ENCODE measurements at places on chromosomes 7 and 10.
A peak's percentile ranks its signal among the peaks of the same experiment; 100 is the strongest.

GRCh38 chr10:51501396-51501795 is 198.0 kb downstream of the CSTF2T start:
- DNase-seq, result no peak

GRCh38 chr7:28018020-28018419 is 162.6 kb downstream of the JAZF1 start:
- DNase-seq, result no peak

DNA sequence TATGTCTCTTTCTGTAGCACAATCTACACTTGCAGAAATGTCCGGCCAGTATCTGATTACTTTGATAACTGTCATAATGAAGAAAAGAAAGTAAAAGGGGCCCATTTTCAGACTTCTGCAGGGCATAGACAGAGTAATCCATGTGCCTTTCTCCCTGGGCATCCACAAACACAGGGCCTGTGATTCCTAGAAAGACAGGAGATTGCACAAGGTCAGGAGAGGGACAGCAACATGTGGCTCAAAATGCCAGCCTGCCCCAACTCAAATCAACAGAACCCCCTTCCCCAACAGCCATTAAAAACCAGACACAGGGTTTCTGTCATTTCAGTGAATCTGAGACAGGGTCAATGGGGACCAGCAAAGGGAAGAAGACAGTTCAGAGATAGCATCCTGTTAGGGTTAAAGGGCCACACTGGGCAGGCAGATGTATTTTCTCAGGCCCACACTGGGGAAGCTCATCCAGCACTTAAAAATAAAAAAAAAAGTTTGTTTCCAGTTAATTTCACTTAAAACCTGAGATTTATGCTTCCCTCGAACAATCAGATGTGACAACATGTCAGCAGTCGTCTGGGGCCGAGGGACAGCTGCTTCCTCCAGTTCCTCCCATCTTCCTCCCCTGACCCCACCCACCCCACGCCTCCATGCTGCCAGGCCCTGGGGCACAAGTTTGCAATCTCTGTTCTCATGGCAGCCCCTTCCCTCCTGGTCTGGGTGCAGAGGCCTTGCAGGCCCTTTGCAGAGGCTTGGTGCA is 30.7 kb upstream of the ACSL5 start:
- no peak for DNase-seq

DNA sequence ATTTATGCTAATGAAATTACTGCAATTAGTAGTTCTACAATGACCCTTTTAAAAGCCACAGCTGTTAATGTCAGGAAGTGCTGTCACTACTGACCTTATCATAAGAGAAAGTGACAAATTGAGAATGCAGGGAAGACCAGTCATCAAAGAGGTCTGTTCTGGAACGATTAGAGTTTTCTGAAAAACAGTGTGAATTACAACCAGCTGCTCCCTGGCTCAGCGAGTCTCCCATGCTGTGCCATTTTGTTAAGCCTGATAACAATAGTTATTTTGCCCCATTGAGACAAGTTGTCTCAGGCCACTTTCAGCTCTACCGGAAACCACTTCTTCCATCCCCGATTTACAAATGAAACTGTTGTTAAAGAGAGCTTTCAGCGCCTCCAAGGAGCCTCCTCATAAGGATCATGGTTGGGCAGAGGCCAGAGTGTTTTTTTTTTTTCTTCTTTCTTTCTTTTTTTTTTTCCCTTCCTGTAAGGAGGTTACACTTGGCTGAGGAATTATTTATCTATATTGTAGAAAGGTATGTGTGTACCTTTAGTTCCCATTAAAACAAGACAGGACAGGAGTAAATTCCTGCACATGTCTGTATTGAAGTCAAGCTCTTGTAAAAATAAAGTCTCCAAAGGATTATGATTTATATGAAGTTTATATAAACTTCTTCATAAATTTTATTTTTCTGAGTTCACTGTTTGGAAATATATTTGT is 173.6 kb downstream of the CDCA7L start:
- DNase-seq, result no peak

DNA sequence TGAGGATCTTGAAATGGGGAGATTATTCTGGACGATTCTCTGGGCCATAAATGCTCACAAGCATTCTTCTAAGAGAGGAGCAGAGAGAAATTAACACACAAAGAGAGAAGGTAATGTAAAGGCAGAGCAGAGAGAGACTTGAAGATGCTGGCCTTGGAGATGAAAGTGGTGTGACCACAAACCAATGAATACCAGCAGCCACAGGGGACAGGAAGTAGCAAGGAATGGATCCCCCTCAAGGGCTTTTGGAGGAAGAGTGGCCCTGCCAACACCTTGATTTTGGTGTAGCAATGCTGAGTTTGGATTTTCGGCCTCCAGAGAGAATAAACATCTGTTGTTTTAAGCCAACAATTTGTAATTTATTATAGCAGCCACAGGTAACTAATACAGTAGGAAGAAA is 1155.6 kb downstream of the TYW1 start:
- no peak for DNase-seq

DNA sequence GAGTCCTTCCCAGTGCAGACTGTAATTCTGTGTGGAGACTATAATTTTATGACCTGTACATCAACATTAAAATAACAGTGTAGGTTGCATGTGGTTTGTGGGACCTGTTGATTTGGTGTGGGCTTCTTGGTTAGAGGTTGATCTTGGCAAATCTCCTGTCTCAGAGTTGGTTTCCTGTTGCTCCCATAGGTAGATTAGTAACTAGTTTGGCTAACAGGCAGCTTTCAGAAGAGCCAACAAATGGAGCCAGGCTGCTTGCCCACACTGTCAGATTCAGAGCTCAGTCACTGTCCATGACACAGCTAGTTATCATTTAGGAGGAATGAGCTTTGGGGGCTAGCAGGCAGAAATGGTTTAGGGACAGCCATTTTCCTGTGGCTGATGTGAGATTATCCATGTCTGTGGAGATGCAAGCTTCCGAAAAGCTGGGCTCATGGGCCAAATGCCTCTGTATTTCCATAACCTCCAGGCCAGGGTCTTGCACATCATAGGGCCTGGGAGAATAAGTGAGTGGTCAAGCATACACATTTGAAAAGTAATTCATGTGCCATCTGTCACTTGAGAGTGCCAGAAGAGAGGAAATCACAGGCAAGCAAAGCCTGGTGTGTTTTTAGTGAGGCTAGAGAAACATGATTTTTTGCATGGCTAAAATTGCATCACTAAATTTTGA is 33.4 kb downstream of the CCM2 start:
- no peak for DNase-seq

- DNase-seq, result no peak
Observed at GRCh38 chr7:73429215-73429614, 4.4 kb upstream of the FZD9 start.

DNA sequence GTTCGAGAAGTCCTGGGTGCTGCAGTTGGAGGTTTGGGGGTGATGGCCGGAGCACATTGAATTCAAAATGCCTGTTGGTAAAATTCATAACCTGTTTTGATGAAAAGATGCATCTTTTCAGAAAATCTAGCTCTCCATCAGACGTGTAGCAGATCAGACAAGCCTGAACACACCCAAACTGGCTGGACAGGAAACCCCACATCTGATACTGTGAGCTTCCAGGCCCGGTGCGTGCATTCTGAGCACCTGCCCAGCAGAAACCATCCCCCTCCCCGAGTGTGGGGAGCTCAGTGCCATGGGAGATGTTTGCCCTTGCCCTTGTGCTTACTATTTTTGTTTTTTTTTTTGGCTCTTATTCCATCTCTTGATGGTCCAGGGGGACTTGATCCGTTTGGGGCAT is 417.1 kb downstream of the TCERG1L start:
- DNase-seq, result no peak

DNA sequence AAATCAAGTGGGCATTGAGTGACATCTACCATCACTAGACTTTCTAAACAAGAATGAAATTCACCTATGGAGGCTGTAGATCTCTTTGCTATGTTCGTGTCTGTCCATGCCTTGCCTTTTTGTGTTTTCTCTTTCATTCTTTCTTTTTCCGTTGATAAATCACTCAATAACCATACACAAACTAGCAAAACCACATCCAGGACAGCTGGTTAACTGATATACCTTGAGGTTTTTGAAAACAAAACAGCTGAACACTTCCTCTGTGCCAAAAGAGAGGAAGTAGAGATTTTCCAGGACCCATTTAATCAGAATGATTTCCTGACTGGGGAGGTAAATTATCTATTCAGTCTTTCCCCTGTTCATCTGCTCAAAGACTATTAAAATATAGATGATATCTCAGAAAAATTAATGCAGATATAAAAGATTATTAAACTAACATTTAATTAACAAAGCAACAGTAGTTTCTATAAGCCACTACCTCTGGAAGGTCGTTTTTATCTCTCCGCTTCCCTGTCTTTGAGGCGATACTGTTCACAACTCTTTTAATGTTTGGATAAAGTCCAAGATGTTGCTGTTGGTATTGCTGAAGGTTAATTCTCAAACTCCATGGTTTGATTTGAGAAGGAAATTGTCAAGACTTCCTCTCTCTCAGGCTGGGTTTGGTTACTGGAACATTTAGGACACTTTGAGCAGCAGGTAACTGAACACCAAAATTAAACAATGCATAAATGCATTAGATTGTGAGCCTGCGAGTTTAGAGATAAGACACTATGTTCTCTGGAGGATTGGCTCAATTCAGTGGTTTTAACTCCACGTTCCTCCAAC is 24.4 kb upstream of the C10orf67 start:
- peak; percentile 67 for DNase-seq

All from hematopoietic multipotent progenitor cell (in vitro differentiated cells).